ENCODE measurements at places on chromosomes 5 and 9.

- no peak for DNase-seq
Observed at GRCh38 chr5:177131352-177132135, 2.0 kb upstream of the NSD1 start.

GRCh38 chr9:20925256-20926045, 106.0 kb downstream of the HACD4 start:
- DNase-seq = no peak

DNA sequence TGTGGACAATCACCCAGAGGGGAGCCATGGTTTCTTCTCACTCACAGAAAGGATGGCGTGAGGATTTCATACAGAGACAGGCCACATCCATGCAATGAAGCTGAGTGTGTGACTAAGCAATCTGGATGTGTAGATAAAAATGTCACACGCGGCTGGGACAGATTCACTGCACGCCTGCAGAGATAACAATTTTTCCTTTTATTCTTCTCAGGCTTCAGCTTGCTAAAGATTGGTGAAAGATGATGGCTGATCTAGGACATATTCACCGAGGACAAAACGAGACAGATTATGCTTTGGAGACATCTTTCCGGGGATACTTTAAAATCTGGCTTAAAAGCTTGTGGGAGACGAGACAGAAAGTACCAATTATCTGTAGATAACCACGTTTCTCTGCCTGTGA, 313.9 kb upstream of the TRPC7 start:
- no peak for DNase-seq

GRCh38 chr5:154778534-154778933, 23.4 kb downstream of the LARP1 start:
- DNase-seq = no peak

DNA sequence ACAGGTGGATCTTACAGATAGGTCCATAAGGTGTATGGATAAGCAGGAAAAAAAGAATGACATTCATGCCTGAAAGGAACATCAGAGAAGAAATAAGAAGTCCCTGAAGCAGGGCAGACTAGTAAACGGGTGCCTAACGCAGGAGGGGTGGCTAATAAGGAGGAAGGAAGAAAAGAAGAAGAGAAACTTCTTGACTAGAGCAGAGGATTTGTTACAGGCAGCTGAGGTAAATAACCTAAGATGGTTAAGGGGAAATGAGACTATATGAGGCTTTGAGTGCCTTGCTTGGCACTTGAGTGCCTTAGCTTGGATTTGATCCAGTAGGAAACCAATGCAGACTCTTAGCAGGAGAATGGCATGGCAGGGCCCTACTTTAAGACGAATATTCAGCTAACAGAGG, 313.5 kb upstream of the PDE4D start:
- no peak for DNase-seq

GRCh38 chr5:139646912-139647505, 1.1 kb upstream of the CXXC5 start:
- DNase-seq = no peak

- DNase-seq = no peak
Observed at GRCh38 chr5:176750144-176750543, 60.2 kb upstream of the UNC5A start.

DNA sequence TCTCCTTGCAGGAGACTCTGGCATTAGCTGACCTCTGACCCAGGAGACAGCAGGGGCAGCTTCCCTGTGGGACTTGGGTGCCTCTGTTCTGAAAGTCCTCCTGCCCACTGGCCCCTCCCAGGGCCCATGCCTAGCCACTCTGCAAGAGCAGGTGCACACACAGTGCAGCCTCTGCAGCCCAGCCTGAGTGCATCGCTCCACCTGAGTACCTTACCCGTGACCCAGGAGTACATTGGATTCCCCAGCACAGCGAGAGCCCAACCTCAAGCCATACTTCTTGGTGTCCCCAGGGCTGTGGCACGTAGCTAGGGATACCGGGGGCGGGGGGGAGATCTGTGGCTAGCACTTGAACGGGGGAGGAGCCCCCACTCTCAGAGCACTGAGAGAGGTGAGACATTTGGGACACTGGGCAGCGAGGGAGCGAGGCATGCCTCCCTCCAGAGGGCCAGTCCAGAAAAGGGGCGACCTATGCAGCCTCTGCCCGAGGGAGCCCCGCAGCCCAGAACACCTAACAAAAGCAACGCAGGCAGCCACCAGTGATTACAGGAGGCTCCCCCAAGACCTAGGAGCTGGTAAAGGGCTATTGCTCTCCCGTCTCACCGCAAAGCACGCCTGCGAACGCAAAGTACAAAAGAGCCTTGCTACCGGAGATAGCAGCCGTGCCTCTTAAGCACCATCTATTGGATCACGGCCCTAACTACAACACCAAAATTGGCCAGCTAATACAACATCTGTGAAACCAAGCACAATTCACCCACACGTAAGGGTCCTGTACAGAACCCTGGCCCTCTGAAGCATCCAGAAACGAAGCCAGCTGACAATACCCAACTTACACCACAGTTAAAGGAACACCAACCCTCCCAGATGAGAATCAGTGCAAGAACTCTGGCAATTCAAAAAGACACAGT, 826 bp upstream of the PRDM9 start:
- DNase-seq = no peak

- DNase-seq = no peak
Observed at GRCh38 chr5:25858019-25858418, 1180.4 kb downstream of the CDH9 start.

GRCh38 chr5:119470851-119471451, 18.7 kb downstream of the HSD17B4 start:
- no peak for DNase-seq
